ENCODE measurements at places on chromosomes 5 and 9.
A peak's percentile ranks its signal among the peaks of the same experiment; 100 is the strongest.

GRCh38 chr5:80615266-80615914 is 39.1 kb upstream of the MSH3 start:
- DNase-seq, result no peak

DNA sequence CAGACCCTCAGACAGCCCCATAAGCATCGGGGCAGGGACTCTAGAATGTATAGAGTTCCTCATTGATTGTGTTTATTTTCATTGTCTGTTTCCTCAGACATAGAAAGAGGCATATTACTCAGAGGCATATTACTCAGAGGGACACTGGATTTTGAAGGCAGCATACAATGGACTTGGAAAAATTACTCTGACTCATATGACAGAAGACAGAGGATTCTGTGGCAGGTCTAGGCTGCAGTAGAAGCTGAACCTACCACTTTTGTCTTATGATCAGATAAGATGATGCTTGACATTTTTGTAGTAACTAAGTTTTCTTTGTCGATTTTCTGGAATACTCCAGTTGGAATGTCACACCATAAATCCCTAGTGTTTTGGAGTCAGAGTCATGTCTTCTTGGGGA is 105.2 kb downstream of the ST8SIA4 start:
- no peak for DNase-seq

DNA sequence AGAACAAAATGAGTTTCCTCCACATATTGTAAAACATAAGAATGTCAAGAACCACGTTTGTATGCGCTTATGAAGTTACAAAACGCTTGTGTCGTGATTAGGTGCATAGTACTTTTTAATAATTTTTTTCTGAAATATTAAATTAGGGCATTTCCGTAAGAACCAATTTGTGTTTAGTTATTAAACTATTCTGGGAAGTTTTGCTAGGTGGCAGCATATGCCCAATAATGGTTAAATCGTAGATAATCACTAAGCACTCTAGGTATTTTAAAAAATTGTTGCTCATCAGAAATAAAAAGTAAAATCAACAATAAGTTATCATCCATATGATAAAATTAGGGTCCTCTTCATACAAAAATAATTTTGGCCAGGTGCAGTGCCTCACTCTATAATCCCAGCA is 5.4 kb downstream of the SRFBP1 start:
- no peak for DNase-seq

GRCh38 chr9:112447283-112447761 is 39.3 kb upstream of the KIAA1958 start:
- no peak for DNase-seq

DNA sequence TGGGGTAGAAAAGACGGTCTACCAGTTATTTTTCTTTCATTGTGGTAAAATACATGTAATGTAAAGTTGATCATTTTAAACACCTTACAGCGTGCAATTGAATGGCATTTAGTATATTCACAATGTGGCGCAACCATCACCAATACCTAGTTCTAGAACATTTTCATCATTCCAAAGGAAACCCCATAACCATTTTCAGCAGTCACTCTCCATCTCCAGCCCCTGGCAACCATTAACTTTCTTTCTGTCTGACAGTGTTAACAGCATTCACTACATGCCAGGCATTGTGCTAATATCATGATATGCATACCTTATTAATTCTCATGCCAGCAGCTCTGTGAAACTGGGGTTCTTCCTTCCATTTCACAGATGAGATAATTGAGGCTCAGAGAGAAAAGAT is 32.0 kb downstream of the PTGS1 start:
- no peak for DNase-seq

DNA sequence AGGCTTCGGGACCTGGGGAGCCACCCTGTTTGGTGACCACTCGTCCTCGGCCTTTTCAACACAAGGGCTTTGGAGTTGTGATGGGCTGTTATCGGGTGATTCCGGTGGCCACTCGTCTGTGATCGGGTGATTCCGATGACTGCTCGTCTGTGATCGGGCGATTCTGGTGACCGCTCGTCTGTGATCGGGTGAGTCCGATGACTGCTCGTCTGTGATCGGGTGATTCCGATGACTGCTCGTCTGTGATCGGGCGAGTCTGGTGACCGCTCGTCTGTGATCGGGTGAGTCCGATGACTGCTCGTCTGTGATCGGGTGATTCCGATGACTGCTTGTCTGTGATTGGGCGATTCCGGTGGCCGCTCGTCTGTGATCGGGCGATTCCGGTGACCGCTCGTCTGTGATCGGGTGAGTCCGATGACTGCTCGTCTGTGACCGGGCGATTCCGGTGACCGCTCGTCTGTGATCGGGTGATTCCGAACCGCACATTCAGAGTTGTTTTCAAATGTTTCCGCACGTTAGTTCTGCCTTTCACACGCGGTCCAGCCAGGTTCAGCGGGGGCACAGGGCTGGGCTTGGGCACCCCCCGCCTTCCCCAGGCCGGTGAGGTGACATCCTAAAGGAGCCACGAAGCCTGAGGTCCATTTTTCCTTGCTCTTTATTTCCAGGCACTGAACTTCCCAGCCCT is 30.3 kb downstream of the TPPP start:
- no peak for DNase-seq

DNA sequence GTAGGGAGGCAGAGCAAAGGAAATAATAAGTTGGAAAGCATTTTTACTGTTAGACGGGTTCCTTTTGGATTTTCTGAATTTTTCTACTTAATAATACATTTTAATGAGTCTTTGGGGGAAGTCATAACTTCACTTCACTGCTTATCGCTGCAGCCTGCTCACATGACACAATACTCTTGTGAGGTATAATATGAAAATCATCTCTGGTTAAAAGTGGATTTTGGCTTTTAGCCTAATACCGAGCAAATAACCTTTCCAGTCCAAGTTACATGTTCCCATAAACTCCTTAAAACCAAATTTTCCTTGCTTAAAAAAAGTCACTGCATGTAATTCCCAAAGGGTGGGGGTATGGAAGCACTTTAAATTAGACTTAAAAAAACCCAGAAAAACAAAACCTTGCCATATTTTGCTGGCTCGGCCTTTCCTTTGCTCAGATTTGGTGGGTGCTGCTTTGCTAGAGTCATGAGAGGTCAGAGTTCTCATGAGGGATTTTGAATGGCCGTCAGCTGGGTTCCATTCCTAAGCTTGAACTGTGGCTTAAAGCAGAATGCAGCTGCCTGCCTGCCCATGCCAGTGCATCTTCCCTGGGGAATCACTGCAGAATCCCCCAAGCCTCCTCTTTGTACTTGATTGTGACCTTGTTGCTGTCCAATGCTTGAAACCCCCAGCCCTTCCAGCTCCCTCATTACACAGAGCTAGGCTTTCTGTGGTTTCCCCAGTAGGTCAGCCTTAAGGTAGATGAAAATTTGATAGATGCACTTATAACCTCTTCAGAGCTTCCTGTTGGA is 331.8 kb downstream of the KDM4C start:
- DNase-seq, result no peak

GRCh38 chr9:123551734-123552133 is 195.7 kb downstream of the CRB2 start:
- DNase-seq, result no peak

DNA sequence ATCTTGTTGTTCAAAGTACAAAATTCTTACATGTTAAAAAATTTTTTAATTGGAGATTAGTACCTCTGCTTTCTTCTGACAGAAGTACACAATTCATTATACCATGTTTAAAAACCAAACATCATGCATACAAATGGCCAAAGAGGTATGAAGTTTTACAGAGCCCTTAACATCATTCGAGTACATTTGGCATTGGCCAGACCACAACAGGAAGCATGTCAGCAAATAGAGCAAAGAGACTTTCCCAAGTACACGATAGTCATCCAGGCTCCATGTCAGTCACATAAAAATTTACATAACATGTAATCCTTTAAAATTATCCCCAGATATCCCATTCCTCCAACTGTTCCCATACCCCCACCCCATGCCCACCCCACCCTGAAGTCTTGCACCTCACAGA is 22.5 kb downstream of the HMGCS1 start:
- no peak for DNase-seq

DNA sequence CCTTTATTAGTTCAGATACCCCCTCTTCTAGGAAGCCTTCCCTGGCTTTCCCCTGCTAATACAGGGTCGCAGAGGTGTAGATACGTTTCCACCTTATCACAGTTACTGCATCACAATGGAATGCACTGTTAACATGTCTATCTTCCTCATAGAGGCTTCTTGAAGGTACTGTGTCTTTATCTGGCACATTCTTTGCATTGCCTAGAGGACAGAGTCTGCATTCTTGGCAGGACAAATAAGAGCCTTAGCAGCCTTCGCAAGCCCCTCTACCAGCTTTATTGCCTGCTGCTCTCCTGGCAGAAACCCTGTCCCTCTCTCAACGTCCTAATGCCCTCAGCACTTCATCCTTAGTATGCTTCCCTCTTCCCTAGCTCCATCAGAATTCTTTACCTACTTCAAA is 31.6 kb downstream of the SLC1A3 start:
- DNase-seq, result no peak

DNA sequence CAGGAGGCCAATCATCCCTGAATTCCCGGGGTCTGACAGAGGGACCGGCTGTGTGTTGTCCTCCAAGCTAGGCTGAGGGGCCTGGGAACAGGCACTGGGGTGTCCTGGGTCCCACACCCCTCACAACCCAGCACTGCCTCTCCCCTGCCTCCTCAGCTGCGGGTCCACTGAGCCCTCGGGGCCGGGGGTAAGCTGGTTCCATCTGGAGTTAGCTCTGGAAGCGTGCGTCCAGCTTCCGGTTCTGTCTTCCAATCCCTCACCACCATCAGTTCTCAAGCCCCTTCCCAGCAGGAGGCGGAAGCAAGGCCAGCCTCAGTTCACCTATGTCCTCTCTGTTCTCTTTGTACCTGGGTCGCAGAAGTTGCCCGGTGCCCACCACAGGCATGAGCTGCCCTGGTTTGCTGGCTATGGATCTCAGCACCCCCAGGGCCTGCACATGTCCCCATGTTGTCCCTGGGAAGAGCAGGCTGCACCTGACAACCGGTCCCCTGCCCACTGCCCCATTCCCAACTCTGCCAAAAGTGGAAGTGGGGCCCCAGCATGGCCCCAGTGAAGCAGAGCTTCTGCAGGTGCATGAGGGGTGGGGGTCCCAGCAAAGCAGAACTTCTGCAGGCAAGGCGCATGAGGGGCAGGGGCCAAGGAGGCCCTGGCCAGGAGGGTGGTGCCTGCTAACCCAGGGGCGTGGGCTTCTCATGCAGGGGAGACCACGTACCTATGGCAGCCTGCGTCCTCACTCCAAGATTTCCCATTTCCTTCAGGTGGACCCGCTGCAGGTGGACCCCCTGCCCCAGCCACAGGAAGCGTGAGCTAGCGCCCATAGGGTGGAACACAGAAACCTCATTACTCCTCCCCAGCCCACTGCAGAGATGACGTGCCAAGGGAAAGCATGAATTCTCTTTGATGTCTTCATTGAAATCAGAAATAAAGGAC is 111.9 kb downstream of the ZNF354C start:
- no peak for DNase-seq

DNA sequence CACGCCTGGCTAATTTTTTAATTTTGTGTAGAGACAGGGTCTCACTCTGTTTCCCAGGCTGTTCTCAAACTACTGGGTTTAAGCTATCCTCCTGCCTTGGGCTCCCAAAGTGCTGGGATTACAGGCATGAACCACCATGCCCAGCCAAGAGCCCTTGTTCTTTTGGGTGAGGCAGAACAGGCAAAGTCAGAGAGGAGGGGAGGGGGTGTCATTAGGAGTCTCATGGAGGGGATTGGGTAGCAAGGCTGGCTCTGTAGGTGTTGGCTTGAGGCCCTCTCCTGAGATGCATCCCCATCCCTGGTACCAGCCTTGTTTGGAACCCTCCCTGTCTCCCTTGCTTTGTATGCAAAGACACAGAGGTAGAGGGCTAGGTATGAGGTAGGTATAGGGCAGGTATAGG is 24.1 kb downstream of the GSN start:
- DNase-seq, result no peak

GRCh38 chr5:113062869-113063508 is 86.4 kb downstream of the DCP2 start:
- no peak for DNase-seq

- DNase-seq, result no peak
Measured at GRCh38 chr5:79641414-79641813, 29.2 kb downstream of the TENT2 start.

GRCh38 chr5:56481428-56482357 is 248.6 kb upstream of the ANKRD55 start:
- peak; percentile 72 for DNase-seq

DNA sequence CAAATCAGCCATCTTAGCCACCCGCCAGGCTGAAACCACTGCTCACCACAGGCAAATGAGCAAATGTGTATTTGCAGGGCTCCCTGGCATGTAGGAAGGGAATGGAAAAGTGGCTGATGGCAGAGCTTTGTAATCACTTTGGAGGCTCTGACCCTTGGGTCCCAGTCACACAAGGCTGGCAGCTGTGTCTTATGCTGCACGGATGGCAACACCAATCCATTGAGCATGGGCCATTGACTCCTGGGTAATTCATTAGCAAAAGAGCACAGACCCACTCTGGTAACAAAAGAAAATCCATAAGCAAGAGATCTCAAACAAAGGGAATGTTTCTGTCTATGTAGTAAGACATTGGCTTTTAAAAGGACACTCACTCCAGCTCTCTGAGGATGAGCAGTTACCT is 57.6 kb downstream of the SPOCK1 start:
- no peak for DNase-seq

All from B cell (primary cell).